GM13976 (cell line): ENCODE measurements at places on chromosomes 16 and 17.

- DNase-seq, result no peak
Measured at GRCh38 chr17:79925242-79925957, 86.2 kb upstream of the CBX4 start.

- DNase-seq, result no peak
Measured at GRCh38 chr16:65062736-65063583, 58.9 kb downstream of the CDH11 start.

DNA sequence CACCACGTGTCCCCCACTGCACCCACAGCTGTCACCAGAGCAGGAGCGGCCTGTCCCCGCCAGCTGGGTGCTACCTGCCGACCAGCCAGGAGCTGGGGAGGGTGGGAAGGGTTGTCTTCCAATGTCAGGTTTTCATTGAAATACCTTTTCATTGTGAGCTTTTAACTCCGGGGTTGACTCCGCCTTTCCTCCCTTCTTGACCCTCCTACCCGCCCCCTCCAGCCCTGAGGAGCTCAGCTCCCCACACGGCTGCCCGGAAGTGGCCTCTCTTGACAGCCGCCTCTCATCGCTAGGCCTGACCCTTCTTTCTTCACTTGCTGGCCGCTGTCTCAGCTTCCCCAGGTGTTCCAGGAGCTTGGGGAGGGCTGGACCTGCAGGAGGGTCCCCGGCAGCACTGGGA is 21.2 kb upstream of the GNG13 start:
- no peak for DNase-seq

DNA sequence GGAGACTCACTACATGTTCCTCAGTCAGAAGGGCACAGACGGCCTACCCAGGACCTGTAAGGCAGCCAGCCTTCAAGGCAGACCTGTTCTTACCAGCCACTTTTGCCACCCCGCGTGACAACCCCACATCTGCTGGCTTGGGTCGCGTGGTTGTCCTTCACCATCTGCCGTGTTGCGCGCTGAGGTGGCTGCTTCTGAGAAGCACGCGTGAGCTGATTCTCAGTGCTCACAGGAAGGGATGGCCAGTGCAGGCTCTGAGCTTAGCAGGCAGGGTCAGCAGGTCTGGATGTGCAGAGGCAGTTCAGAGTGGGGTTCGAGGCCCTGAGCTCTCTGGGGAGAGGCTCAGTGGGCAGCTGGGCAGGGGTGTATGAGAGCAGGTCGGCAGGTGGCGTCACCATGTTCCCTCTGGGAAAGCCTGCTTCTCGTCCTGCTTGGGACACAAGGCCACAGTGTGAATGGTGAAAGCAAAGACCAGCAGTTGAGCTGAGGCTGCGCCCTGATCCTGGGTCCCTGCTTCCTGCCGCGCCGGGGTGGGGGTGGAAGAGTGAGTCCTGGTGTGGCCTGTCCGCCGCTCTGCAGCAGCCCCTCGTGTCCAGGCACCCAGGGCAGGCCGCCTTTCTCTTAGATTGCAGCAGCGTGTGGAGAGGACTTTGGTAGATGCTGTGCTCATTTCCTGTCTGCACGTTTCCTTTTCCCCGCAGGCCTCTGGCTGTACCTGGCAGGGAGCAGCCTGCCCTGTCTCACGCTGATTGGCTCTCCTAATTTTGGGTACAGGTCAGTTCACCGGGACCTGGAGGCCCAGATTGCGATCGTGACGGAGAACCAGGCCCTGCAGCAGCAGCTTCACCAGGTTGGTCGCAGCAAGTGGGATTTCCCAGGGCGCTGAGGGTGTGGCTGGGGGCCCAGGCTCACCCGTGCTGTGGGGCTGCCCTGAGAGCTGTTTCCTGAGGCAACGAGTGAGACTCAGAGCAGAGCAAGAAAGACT is 36.0 kb downstream of the PGS1 start:
- DNase-seq, result no peak
